Glomerular endothelial cell (primary cell): ENCODE measurements at places on chromosomes 6 and 20. TPM values are rescaled to one million over a fixed set of nuclear protein-coding genes. Genes with fewer than 3 reads are reported as not detected.

DNA sequence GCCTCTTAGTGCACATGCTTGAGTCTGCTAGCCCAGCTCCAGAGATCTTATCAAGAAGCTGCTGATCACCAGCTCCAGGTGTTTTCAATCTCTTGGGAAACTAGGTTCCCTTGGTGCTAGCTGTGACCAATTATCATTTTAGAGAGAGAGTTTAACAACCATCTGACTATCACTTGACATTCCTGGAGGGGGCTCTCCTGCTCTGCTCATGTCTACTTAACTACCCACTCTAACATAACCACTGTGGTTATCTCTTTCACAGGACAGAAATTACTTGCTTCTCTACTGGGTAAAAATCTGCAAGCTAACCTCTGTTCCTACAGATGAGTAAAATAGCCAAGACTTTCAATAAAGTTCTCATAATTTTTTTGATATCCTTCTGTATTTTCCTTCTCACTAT, 823.4 kb upstream of the GJE1 start:
- DNase-seq, result no peak

Gene GABRR1
- total RNA-seq, result not detected in 2 replicates

Gene BPIFA1
- total RNA-seq, result not detected in 2 replicates

Gene GJA1
- 232 and 310 TPM in 2 replicates for total RNA-seq

- DNase-seq, result no peak
Measured at GRCh38 chr6:31607317-31607716, 7.7 kb upstream of the AIF1 start.

Gene C6orf132
- 2.1 and 2.2 TPM in 2 replicates for total RNA-seq

DNA sequence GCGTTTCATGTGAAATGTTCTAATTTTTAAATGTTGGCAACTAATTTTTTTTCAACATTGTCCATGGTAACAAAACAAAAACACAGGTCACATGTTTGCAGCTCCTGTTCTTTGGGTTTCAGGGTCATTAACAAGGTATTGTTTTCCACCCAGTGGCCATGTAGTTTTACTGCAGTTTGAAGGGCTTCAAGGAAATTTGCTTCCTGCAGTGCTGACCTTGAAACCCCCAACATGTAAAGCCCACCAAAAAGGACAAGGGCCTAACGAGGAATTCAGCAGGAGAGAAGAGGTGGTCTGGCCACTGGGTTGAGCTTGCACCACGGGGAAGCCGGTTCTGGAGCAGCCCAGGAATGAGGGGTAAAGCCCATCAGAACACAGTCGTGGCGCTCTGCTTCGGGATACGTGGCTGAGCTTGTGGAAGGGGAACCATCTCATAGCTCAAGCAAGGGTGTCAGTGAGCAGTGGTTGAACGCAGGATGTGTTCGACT, 13.9 kb upstream of the KLHL31 start:
- peak; percentile 14 for DNase-seq

DNA sequence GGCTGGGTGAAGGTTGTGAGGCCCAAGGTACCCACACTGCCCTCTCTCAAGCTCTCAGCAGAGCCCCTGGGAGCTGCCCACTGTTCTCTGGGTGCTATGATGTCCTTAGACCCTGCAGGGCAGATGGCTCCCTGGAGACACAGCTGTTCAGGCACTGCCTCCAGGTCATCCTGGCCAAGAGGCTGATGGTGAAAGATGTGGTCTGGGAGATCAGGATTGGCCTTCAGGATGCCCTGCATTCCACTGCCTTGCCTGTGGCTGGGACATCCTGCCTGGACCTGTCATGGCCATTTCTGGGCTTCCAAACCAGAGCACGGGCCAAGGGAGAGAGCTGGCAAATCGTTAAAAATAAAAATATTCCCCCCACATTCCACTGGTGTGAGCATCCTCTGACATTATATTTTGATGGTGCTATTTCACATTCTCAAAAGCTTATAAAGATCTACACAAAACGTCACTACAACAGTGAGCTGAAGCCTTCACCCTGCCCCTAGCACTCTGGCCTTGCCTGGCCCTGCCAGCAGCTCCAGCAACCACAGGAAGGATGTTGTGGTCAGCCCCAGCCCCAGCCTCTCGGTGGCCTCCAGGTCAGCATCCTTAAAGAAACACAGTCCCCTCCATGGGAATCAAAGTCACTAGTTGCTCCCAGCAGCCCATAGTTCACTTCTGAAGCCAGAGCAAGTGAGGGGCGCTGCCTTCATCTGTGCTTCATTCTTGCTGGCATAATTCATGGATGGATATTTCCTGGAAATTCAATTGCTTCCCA, 13.5 kb upstream of the KCNK16 start:
- DNase-seq, result no peak

Gene USP49
- 1.8 and 4.1 TPM in 2 replicates for total RNA-seq

Gene C20orf141
- not detected in 2 replicates for total RNA-seq

GRCh38 chr6:110875548-110876169, 1.1 kb downstream of the AMD1 start:
- DNase-seq, result no peak

GRCh38 chr6:28953585-28954258, 29.9 kb upstream of the TRIM27 start:
- DNase-seq, result no peak

DNA sequence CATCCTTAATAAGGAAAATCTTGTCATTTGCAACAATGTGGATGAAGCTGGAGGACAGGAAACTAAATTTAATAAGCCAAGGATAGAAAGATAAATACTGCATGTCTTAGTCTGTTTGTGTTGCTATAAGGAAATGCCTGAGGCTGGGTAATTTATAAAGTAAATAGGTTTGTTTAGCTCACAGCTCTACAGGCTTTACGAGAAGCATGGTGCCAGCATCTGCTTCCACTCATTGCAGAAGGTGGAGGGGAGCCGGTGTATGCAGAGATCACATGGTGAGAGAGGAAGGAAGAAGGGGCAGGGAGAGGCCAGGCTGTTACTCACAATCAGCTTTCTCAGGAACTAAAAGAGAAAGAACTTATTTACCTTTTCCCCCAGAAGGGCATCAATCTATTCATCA, 118.9 kb upstream of the SMLR1 start:
- no peak for DNase-seq

GRCh38 chr20:44629542-44629941, 22.0 kb downstream of the ADA start:
- no peak for DNase-seq
